ENCODE measurements at places on chromosomes 5 and 9.

- DNase-seq: peak; percentile 85
These were observed 12.4 kb downstream of the TNFAIP8 start for GRCh38 chr5:119368238-119368630.

DNA sequence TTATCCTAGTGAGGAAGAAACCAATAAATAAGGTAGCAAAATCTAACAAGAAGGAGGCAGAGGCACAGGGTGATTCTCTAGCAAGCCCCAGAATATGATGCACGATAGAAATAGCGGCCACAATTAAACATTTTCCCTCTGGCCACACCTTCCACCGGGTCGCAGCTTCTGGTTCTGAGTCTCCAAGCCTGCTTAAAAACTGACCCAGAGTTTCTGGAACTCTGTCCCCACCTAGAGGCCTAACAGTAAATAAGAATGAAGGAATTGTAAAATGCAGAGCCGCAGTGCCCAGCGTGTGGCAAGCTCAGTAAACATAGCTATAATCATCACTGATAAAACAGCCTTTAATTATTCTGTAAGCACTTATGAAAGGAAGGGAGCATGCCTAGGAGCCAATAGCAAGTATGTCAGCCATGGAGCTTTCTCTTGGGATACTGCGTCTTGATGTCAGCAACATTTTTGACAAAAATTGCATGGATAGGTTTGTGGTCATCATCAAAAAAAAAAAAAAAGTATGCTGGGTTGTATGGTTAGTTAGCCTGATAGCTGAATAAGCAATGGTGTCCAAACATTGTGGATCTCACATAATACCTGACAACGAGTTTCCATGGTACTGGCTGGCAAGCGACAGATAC, 465.5 kb downstream of the DNAH5 start:
- peak; percentile 4 for DNase-seq

DNA sequence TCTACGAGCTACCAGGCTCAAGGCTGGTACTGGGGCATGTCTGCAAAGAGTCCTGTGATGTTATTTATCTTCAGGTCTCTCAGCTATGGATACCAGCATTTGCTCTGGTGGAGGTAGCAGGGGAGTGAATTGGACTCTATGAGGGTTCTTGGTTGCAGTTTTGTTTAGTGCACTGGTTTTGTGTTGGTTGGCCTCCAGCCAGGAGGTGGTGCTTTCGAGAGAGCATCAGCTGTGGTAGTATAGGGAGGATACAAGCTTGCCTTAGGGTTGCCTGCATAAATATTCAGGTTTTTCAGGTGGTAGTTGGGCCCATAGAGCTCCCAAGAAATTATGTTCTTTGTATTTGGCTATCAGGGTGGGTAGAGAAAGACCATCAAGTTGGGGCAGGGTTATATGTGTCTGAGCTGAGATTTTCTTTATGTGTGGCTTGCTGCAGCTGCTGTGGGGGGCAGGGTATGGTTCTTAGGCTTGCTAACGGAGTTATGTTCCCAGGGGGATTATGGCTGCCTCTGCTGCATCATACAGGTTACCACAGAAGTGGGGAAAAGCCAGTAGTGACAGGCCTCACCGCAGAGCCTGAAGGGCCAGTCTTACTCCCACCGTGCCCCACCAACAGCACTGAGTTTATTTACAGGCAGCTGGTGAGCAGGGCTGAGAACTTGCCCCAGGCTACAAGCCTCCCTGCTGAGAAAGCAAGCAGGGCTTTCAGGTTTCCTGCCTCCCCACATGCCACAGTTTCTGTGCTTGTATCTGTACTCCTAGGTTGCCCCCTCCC, 9.7 kb upstream of the RIOK2 start:
- DNase-seq: no peak

GRCh38 chr5:34496701-34497469, 159.2 kb upstream of the RAI14 start:
- no peak for DNase-seq

GRCh38 chr5:65812648-65813047, 90.6 kb downstream of the NLN start:
- DNase-seq: peak; percentile 10

DNA sequence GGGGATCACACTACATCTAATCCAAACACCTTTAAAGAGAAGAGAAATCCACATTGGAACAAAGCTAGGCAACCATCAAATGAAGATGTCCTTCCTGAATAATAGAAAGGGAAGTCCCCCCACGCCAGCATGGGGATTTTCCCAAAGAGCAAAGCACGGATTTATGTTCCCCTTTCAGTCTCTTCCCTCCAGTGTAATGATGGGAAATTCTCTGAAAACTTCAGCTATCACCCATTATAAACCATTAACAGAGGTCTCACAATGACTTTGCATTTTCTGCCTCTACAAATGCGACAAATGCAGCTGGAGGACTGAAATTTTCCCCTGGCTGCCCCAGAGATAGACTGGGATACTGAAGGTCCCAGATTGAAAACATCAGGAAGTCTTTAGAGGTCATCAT, 368.7 kb downstream of the EFNA5 start:
- no peak for DNase-seq

- no peak for DNase-seq
These were observed 73.6 kb upstream of the RETREG1 start for GRCh38 chr5:16690243-16690852.

DNA sequence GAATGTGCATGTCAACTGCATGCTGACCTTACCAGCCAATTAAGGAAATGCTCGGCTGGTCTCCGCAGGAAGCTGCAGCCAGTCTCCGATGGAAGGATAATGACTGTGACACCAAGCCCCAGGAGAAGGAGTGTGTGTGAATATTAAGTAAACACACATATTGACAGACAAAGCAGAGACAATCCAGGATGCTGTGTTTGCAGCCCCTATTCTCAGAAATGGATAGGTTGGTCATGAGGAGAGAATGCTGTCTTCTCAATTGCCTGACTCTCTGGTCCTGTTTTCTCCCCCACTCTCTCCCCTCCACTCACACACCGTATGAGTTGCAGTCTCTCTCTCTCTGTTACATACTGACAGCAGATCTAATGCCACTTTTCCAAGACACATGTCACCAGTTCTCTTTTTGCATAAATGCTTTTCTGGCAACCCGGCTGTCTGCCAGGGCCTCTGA, 85.7 kb downstream of the EPB41L4A start:
- DNase-seq: no peak

- peak; percentile 37 for DNase-seq
These were observed at the start of gene PCDHGB3 for GRCh38 chr5:141369994-141370848. TSS of gene PCDHGB3 (plus strand) at chr5:141370242. CDS start at chr5:141370395, 153 bp downstream.

DNA sequence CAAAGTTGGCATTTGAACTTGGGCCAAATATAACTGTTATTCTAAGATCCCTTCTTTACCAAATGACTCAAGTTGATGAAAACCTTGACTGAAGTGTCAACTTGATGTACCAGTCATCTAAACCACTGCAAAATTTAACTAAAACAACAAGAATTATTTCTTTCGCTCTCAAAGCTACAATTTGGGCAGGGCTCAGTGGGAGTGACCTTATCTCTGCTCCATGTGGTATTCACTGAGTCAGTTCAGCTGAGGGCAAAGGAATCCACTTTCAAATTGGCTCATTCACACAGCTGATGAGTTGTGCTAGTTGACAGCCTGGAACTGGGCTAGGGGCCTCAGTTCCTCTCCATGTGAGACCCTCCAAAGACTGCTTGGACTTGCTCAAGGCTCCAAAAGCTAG, 166.3 kb downstream of the RORB start:
- no peak for DNase-seq

DNA sequence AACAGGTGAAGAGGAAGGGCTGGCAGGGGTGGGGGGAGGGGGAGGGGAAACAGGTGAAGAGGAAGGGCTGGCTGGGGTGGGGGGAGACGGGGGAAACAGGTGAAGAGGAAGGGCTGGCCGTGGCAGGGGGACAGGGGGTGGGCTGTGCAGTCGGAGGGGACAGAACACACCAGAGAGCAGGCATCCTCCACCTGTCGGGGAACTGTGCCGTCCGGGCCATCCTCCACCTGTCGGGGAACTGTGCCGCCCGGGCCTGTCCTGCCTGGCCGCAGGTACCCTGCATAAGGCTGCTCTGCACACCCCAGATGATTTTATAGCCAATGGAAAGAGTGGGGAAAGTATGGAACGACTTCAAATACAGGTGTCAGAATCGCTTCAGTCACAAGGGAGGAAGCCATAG, 32.5 kb upstream of the PPP1R26 start:
- no peak for DNase-seq

GRCh38 chr5:140186267-140186671, 11.3 kb downstream of the CYSTM1 start:
- no peak for DNase-seq

GRCh38 chr5:14870337-14871213, 1.0 kb downstream of the ANKH start:
- DNase-seq: peak; percentile 76

GRCh38 chr5:6328173-6328572, 50.2 kb downstream of the MED10 start:
- DNase-seq: no peak

- DNase-seq: peak; percentile 92
These were observed 4.0 kb upstream of the TRAF2 start for GRCh38 chr9:136882109-136882946.

- no peak for DNase-seq
These were observed 284.1 kb downstream of the NFIB start for GRCh38 chr9:14029806-14030374.

DNA sequence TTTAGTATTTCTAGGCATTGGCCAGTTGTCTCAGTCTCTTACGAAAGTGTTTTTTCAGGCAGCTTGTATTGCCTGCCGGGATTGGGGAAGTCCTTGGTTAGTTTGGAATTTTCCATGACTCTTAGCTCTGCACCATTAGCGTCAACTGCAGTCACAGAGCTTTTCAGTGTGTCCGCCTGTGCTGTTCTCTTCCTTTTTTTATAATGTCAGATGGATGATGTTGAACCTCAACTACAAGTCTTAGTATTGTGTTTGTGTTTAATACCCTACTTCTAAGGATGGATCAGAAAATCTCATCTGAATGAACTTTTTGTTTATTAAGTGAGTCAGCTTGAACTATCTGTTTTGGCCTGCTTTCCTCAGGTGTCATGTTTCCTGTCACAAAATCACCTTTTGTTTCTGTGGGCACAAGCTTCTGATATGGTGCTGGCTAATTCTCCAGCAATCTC, 33.1 kb downstream of the ATP6V0E1 start:
- DNase-seq: no peak

GRCh38 chr9:121026768-121027167, 23.3 kb downstream of the C5 start:
- DNase-seq: no peak

GRCh38 chr9:98700801-98701200, 7.9 kb downstream of the GABBR2 start:
- no peak for DNase-seq

DNA sequence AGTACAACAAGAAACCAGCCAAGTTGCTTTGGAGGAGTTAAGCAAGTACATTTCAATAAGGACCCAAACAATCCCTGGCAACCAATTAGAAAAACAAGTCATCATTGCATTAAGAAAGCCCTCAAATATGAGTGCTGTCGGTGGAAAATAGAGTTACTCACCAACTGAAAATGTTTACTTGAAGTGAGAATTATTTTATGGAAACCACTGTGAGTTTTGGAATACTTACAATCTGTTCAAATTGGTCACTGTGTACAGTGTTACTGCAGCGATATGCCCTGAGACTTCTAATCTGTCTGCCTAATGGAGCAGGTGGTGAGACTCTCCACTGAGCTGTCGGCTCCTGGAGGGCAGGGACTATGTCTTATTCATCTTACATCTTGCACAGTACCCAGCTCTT, 1073.2 kb upstream of the DMAC1 start:
- DNase-seq: no peak

- DNase-seq: no peak
These were observed 25.4 kb upstream of the WWC1 start for GRCh38 chr5:168266016-168266415.

DNA sequence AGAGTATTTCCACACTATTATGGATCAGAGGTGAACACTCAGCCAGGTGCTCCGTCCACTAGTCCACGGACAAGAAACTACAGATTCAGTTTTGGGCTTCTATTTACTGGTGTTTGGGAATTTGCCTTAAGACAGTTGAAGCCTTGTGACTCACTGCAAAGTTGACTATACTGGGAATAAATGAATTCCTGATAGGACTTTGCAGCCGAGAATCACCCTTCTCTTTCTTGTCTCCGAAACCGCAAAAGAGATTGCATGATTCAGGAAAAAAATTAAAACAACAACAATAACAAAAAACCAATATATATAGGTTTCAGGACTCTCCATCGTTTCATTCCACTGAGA, 716 bp downstream of the TMEM171 start:
- no peak for DNase-seq

DNA sequence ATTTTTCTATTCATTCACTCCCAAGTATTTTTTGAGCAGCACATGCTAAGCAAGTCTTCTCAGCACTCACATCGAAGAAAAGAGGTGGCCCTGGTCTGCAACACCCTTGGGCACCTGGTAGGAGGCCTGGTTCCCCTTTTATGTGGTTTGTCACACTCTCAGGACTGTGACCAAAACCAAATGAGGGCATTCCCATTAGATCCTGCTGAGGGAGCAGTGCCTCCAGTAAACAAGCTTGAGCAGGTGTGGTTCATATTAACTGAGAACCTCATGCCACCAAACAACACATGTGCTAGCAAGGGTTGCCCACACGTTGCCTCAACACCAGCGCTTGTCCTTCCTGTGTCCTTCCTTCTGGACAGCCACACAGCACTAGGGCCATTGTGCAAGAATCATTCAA, 26.9 kb upstream of the SYK start:
- DNase-seq: no peak

- DNase-seq: no peak
These were observed 7.3 kb downstream of the BHMT2 start for GRCh38 chr5:79076819-79077218.

GRCh38 chr5:61401726-61402125, 69.7 kb downstream of the ZSWIM6 start:
- no peak for DNase-seq

- DNase-seq: no peak
These were observed 106.6 kb upstream of the TBCA start for GRCh38 chr5:77882670-77883257.

GRCh38 chr5:21154526-21154925, 1166.5 kb upstream of the CDH18 start:
- DNase-seq: no peak

- DNase-seq: no peak
These were observed 16.4 kb downstream of the ZSWIM6 start for GRCh38 chr5:61348447-61348846.

- no peak for DNase-seq
These were observed 43.6 kb downstream of the NACC2 start for GRCh38 chr9:136051453-136051836.

DNA sequence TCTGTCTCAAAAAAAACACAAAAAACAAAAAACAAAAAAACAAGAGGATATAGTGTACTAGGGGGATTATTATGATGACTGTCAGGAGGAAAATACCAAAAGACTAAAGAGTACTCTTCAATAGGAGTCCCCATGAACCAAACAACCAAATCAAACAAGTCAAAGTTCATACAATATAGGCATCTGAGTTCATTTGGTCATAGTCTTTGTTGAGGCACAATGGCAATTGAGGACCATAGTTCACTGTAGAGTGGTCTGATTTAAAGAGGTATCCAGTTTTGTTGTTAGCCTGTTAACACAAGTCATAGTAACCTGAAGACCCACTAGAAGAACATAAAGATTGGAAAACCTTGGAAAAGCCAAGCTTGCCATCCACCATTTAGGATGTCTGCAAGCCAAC, 11.3 kb upstream of the UBTD2 start:
- DNase-seq: no peak

GRCh38 chr9:126043681-126044080, 282.9 kb upstream of the MVB12B start:
- no peak for DNase-seq

GRCh38 chr9:19922476-19923118, 133.8 kb upstream of the SLC24A2 start:
- no peak for DNase-seq

All from CD4-positive, alpha-beta T cell treated with Interleukin-15 for 4 hours (primary cell).